ENCODE measurements at places on chromosomes 1 and 21.

DNA sequence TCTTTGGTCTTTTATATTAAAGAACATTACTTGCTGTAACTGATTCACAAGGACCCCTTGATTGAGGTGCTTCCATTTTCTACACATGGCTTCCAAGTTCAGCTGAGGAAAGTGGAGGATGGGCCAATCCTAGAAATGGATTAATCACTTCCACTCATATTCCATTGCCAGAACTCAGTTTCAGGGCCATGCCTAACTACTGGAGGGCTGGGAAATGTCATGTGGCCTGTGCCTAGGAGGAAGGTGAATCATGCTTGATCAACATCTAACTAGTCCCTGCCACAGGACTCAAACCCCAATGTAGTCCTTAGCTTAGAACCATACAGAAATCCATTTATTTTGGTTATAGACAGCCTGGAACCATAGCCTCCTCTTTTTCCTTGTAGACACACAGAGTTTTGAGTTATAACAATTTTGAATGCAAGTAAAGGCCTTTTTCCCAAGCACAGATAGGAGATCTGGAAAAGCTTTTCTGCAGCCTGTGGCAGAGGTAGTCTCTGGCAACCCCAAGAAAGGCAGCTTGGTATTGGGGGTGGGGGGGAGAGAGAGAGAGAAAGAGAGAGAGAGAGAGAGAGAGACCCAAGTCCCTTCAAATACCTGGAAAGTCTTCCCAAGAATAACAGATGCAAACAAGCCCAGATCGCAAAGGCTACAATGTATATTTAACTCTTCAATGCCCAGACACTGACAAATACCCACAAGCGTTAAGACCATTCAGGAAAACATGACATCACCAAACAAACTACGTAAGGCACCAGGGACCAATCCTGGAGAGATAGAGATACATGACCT is 12.5 kb downstream of the MAST2 start:
- DNase-seq, result no peak

DNA sequence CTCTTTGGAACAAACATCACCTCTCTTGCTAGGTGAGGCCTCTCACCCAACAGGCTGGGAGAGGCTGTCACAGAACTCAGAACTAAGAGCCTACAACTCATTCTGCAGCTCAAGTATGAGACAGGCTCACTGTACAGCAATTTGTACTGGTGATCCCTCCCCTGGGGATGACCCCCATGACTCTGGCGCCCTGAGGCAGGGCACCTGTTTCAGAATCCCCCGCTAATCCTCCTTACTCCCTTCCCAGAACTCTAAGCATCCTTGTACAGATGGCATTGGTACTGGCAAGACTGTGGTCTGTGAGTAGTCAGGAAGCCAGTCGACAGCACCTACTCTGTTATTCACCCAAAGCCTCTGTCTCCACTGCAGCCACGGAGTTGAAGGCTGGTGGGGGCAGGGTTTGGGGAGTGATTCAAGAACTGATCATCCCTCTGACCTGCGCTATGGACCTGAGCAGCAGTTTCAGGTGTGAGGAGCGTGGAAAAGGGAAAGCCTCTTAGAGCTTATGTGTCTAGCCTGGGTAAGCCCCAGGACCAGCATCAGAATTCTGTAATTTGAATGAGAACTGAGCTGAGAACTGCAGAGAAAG is 655.5 kb downstream of the KIF26B start:
- no peak for DNase-seq

- DNase-seq, result no peak
Measured at GRCh38 chr1:26932531-26932930, 11.0 kb downstream of the NUDC start.

- no peak for DNase-seq
Measured at GRCh38 chr1:213274140-213274539, 223.1 kb downstream of the RPS6KC1 start.

- DNase-seq, result no peak
Measured at GRCh38 chr1:208272311-208272710, 28.1 kb upstream of the PLXNA2 start.

DNA sequence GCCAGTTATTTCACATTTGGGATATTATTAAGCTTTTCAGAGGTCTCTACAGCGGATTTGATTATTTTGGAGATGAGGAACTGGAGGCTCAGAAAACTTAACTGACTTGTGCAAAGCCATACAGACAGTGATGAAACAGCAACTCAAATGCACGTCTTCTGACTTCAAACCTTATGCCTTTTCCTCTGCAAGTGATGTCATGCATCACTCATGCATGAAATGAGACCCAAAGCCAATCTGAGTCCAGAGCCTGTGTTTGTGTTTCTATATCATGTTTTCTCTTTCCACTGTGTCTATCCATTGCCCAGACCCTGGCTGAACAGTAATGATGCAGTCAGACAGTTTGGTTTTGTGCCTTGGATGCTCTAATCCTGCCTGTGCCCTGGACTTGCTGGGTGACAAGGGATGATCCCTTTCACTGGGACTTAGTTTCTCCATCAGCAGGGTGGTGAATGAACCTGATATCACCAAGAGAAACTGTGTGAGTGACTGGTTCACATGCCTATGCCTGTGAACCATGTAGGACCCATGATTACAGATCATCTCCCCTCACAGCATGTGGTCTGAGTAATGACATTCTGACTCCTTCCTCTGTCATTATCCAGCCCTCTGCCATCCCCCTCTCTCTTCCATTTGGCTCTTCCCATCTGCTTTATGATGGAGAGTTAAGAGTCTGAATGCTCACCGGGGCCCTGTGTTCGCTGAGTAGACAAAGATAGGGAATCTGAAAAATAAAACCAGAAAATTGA is 33.4 kb downstream of the SLAMF6 start:
- DNase-seq, result peak; percentile 22

DNA sequence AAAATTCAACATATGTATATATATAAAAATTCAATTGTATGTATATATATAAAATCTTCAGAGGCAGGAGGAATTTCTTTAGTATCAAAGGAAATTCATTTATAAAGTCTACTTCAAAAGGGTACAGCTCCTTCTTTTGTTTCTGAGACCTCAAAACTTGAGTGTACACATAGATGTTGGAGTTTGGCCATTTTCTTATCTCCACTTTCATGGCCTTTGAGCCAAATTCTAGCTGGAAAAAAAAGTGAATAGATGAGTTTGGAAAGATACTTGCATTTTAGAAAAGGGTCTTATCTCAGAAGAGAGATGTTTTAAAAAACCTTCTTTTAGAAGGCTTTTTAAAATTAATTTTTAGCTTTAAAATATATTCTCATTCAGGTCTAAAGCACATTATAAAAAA is 103.2 kb downstream of the ATF6 start:
- DNase-seq, result no peak

GRCh38 chr1:4495809-4496208 is 158.6 kb upstream of the AJAP1 start:
- DNase-seq, result no peak

GRCh38 chr1:171389171-171389570 is 75.2 kb downstream of the FMO4 start:
- DNase-seq, result peak; percentile 30

All from fibroblast of skin of scalp (primary cell).